ENCODE measurements at places on chromosomes 2 and 18.
A peak's percentile ranks its signal among the peaks of the same experiment; 100 is the strongest.

DNA sequence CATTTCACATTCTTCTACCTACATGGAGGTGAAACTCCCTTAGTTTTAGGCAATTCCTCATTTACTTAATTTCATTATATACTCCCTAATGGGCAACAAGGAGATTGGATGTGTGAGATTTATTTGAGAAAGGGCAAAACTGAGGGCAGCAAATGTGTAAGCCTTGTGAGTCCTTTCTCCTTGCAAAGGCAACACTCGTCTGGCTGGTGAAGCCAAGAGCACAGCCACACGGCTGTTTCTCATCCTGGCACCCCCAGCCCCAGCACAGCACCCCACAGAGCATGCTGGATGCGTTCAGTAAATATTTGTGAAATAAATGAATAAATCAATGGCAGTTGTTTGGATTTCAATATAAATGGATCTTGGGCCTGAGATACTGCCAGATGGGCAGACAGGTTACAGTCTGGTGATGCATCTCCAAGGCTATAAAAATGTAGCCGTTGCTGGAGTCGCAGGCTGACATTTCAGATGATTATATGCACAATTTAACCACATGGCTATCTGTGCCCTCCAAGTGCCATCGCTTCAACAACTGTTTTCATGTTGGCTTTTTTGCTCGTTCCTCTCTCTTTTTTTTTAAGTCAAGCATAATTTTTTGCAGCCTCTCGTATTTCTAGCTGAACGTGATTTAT, 154.1 kb upstream of the REV1 start:
- no peak for DNase-seq

- DNase-seq = no peak
These were observed 135.4 kb downstream of the PRKCE start for GRCh38 chr2:45786836-45787357.

- DNase-seq = no peak
These were observed 109.0 kb upstream of the BZW1 start for GRCh38 chr2:200702646-200703118.

DNA sequence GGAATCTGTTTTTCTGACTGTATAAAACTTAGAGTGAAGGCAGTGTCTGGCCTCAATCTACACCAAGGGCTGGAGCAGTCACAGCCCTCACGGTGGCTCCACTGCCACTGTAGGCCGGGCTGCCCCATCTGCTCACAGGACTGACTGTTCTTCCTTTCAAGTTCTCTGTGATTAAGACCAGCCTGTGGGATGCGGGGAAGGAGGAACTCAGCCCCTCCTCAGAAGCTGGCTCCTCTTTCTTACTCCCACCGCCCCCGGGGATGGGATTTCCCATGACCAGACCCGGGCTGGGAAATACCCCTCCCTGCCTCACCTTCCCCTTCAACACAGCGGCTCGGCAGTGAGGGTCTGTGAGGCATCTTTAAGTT, 106.0 kb downstream of the COPS8 start:
- no peak for DNase-seq

GRCh38 chr18:50203801-50204604, 9.1 kb upstream of the MYO5B start:
- DNase-seq = peak; percentile 38

GRCh38 chr2:172863341-172863740, 127.7 kb downstream of the RAPGEF4 start:
- no peak for DNase-seq

- no peak for DNase-seq
These were observed 108.1 kb downstream of the ACOXL start for GRCh38 chr2:110840508-110840907.

DNA sequence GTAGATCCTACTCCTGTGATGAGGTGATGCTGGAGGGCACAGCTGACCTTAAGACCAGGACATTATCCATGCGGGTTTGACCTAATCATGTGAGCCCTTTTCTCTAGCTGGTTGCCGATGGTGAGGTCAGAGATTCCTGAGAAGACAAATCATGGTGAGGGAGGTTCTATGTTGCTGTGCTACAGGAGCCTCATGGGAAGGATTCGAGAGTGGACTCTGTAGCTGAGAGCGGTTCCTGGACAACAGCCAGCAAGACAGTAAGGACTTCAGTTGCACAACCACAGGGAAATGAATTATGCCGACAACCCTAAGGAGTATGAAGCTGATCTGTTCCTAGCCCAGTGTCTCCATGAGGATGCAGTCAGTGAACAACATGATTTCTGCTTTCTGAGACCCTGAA, 80.4 kb downstream of the EPB41L3 start:
- DNase-seq = peak; percentile 95

GRCh38 chr18:45014047-45014501, 333.4 kb downstream of the SETBP1 start:
- DNase-seq = peak; percentile 31

DNA sequence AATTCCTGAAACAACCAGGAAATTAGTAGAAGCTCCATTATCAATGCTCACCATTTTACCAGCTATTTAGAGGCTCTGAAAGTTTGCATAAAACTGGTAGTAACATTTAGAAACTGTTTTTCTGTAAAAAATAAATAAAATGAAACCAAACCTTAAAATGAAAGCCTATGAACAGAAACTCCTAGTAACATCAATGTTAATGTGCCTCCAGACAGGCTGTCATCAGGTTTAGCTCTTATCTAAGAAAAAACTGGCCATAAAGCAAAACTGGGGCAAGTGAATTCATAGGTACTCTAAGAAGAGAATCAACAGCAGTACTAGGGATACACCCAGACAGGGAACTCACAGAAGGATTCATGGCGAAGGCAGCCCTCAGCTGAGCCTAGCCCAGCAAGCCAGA, 8.0 kb downstream of the E2F6 start:
- DNase-seq = no peak

DNA sequence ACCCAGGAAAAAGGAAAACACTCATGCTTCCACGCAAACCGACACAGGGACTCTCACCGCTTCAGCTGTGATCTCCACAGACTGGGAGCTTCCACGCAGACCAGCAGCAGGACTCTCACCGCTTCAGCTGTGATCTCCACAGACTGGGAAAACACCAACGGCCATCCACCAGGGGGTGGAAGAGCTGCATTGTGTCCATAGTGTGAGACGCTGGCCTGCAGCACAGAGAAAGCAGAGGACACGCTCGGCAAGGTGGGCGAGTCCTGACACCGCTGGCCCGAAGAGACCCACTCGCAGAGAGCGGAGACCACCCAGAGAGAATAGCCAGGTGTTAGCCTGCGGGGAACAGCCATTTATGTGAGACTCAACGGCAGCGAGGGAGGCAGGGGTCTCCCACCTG, 42.5 kb upstream of the NFATC1 start:
- DNase-seq = no peak

DNA sequence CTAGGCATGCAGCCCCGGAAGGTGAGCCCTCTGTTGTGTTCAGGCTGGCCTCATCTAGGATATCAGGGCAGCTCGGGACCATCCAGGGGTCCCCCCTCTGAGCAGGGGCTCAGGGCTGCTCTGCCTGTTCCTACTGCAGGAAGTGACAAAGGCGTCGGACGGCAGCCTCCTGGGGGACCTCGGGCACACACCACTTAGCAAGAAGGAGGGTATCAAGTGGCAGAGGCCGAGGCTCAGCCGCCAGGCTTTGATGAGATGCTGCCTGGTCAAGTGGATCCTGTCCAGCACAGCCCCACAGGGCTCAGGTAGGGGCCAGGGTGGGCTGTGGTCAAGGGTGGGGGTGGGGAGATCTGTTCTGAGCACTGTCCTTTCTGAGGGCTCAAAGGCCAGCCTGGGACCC, 13.1 kb downstream of the KCNIP3 start:
- DNase-seq = no peak

GRCh38 chr18:32366586-32367538, 103.8 kb downstream of the GAREM1 start:
- no peak for DNase-seq

DNA sequence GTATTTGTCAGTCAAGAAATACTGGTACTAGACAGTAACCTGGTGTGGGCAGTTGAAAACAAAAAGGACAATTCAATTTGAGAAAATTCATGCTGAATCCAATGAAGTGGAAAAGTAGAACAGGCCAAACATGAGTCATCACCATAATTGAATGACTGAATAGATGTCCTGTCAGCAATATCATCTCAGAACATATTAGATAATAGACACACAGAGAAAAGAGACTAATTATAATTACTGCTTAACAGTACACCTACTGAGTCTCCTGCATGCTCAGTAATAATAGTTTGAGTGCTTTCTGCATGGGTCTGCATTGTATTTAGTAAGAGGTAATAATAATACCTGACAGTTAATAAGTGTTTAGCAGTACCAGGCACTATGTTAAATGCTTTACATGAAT, 138.6 kb upstream of the ZC3H15 start:
- no peak for DNase-seq

GRCh38 chr2:120551522-120551921, 184.1 kb upstream of the GLI2 start:
- DNase-seq = no peak

DNA sequence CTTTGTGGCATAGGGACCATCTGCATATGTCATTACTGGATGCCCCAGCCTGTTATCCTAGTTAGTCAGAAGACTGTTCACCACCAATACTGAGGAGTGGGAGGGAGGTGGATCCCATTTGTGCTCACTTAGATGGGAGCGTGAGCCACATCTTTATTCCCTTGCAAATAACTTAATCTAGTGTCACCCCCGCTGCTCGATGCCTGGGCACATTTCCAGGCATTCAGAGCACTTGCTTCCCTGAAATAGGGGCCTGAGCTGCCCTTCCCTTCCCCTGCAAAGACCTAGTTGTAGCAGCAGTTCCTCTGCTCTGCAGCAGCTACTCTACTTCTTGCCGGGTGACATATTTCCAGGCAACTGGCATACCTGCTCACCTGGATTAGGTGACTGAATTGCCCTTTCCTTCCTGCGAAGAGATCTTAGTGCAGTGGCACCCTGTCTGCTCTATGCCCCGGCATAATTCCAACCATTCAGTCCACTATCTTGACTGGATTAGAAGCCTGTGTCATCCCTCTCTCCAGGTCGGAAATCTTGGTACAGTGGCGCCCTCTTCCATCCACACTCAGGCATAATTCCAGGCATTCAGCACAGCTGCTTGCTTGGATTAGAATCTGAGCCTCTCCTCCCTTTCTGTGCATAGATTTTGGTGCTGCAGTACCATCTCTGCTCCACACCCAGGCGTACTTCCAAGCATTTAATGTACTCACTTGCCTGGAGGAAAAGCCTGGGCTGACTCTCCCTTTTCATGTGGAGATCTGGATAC, 1389.1 kb upstream of the TMEFF2 start:
- peak; percentile 13 for DNase-seq

DNA sequence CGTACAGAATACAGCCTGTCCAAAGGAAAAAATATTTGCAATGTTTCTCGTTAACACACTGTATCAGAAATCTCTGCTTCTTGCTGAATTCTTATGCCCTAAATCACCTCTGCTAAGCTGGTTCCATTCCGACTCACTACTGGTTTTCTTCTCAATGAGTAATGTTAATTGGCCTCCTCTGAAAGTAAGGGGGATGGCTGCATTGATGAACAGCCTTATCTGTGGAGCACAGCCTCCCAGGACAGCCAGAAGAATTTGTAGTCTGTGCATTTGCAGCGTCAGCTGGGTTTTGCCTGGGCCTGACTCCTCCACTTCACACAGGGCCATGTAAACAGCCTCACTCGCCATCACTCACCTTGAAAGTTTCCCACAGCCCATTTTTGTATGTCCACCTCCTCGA, 127.7 kb downstream of the RNF152 start:
- DNase-seq = no peak

- DNase-seq = no peak
These were observed 35.8 kb downstream of the ST3GAL5 start for GRCh38 chr2:85852937-85853498.

GRCh38 chr2:111659361-111660333, 224.3 kb downstream of the ANAPC1 start:
- DNase-seq = peak; percentile 70

DNA sequence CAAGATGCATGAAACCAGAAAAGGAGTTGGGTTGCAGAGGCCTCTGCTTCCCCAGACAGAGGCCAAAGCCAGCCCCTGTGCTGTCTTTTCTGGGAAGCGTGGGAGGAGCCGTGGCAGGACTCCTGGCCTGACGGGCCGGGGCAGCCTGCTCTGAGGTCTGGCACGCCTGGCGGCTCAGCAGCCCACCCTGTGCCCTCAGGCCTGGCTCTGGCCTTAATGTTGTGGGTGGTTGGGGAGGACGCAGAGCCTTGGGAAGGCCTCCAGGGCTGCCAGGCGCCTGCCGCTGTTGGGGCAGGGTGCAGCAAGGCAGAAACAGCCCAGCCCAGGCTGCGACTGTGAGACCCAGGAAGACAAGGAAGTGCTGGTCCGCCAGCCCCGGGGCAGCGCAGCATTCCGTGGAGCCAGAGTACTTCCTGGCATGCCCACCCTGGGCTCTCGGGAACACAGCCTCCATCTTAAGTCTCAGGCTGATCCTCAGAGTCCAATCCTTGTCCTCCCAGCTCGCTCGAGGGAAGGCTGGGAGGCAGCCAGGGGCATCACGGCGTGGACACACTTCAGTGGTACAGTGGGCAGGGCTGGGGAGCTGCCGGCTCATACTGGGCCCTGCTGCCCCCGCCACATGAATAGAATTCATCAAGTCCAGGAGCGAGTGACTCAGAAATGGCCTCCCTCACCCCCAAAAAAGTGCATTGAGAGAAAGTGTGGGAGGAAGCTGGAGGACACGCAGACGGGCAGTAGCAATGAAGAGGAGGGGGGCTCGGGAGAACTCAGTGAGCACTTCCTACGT, 72.6 kb downstream of the EMX1 start:
- no peak for DNase-seq

DNA sequence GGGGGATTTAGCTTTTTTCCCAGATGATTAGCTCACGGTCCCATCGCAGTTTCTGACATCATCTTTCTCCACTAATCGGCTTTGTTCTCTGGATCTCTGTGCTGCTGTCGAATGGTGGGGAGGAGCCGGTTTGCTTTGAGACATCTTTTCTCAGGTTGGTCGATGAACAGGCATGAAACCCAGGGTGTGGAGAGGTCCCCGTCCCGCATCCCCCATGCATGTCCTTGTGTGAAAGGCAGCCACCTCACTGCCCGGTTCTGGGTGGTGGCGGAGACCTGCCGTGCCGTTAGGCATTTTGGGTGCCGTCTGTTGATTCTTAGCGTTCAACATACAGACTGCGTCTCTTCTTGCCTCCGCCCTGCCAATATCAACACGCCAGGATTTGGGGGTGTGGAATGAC, 57.8 kb downstream of the CTDP1 start:
- no peak for DNase-seq
